ENCODE measurements at places on chromosomes 12 and 14.

- no peak for DNase-seq
Measured at GRCh38 chr12:41709463-41710285, 435.0 kb downstream of the GXYLT1 start.

GRCh38 chr14:51996148-51996746 lies 6.9 kb downstream of the RTRAF start:
- no peak for DNase-seq

DNA sequence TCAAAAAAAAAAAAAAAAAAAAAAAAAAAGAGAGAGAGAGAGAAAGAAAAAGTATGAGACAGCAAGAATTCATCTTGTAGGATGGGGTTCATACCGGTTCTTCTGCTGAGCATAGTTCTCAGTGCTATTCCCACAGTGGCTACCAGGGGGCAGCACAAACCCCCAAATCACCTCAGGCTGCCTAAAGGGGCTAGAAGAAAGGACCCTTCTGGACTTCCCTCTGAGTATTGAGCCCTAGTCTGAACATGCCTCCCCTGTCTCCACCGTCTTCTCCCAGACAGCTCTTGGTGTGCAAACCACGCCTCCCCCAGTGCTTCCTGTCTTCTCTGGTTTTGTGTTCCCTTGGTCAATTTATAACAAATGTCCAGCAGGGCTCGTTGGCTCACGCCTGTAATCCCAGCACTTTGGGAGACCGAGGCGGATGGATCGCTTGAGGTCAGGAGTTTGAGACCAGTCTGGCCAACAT lies 31.3 kb upstream of the SMUG1 start:
- DNase-seq = peak; percentile 65

GRCh38 chr12:43347026-43347425 lies 205.0 kb downstream of the ADAMTS20 start:
- DNase-seq = no peak

- no peak for DNase-seq
Measured at GRCh38 chr12:110613071-110613770, 708 bp upstream of the TCTN1 start.

DNA sequence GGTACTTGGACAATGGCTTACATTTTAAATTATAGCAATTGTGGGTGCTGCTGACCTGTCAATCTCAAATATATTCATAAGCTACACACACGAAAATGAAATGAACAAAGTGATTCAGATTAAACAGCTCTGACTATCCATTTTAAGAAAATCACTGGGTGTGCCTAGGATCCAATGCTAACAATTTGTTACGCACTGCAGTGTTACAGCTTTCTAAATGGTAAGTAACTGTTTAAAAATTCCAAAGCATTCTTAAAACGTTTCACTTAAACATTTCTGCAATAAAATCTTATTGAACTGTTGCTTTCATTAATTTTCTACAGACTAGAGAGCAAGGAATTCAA lies 18.9 kb downstream of the LMO3 start:
- no peak for DNase-seq

DNA sequence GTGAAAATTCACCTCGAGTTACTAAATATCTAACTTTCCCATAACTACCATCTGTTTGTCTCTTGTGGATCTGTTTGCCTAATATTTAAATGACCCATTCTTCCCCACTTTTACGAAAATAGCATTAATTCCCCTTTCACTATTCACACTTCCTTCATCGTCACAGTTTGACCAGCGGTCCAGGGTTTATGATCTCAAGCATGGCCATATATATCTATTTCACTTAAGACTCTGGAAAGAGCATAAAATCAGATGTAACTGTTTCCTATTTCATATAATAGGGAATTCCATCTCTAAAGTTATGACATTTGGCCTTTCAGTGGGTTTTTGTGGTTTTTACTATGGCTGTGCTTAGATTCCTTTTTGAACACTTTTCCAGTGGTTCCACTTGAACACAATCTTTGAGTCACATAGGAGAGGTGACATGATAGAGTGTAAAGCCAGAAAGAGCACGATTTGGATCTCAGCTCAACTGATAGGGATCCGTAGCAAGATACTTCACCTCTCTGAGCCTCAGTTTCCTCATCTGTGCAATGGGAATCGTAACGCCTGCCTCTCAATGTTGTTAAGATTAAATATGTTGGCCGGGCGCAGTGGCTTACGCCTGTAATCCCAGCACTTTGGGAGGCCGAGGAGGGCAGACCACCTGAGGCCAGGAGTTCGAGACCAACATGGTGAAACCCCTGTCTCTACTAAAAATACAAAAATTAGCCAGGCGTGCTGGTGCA lies 754 bp upstream of the BCL2L14 start:
- DNase-seq = no peak

- peak; percentile 42 for DNase-seq
Measured at GRCh38 chr12:19130224-19131024, 891 bp downstream of the PLEKHA5 start.

GRCh38 chr14:95043732-95044462 lies 113.4 kb downstream of the DICER1 start:
- DNase-seq = no peak

GRCh38 chr14:73754911-73755360 lies 40.8 kb upstream of the PNMA1 start:
- DNase-seq = peak; percentile 58

- DNase-seq = no peak
Measured at GRCh38 chr14:43449291-43449690, 1057.8 kb downstream of the FSCB start.

DNA sequence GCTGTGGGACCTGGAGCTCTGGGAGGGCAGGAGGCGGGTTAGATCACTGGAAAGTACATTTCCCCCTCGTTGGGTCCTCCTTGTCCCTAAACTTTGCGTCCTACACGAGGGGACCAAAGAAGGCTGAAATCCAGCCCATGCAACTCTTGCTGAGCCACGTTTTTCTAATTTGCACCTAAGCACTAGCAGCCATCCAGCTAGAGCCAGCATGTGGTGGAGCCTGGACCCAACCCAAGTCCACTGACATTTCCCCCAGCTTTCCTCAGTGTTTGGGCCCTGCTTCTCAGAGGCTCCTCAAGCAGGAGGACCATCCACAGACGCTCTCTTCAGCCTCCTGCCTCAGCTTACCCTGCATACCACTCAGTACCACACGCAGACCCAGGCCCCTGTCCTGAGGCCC lies 49.7 kb downstream of the TSPAN11 start:
- DNase-seq = no peak

GRCh38 chr14:90759370-90760077 lies 56.7 kb downstream of the TTC7B start:
- no peak for DNase-seq

- no peak for DNase-seq
Measured at GRCh38 chr14:100982762-100983161, 79.2 kb upstream of the RTL1 start.

GRCh38 chr12:65657635-65658034 lies 166.6 kb upstream of the HMGA2 start:
- no peak for DNase-seq

DNA sequence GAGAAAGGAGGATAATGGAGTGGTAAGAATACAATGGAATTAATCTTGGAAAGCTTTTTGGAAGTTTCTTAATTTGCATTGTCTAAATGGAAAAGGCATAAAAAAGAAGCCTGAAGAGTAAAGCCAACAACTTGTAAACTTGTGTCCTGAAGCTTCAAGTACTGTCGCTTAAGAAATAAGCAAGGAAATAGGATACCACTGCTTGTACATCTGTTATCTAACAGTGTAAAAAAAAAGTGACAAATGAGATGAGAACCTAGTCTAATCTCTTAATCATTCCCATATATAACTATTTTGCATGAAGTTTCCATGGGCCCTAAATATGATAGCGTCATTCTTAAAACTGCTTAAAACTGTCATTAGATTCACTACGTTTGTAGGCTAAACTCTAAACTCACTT lies 134.0 kb upstream of the DYRK2 start:
- DNase-seq = no peak

DNA sequence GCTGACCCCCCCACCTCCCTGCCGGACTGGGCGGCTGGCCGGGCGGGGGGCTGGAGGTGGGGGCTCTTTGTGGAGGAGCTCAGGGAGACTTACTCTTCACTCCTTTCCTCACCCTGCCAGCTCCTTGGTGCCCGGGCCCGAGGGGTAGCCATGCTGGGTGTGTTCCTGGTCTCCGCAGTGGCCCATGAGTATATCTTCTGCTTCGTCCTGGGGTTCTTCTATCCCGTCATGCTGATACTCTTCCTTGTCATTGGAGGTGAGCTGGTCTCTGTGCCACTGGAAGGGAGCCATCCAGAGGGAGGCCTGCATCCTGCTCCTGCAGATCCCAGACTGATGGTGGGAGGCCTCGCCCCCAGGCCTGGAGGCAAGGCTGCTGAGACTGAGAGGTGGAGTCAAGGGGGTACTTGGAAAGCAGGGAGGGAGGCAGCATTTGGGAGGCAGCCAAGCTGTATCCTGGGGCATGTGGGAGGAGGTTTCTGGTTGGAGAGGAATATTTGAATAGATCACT lies 19.7 kb downstream of the SOAT2 start:
- DNase-seq = no peak

- DNase-seq = no peak
Measured at GRCh38 chr12:66187036-66187435, 2.0 kb upstream of the IRAK3 start.

DNA sequence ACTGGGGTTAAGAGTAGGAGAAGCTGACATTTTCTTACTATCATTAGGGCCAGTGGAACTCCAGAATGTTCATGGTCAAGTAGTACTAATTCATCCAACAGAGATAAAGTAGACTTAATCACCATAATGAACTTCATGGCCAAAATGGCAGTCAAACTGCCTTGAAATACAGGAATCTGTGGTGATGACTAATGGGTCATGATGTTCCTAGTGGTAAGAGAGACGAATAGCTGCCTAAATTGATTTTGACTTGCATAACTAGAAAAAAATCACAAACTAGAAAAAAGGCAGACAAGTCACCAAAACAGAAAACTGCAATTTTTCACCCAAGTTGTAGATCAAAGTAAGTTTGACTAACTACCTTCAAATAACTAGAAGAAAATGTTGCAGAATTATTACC lies 138.5 kb downstream of the MGAT4C start:
- no peak for DNase-seq

GRCh38 chr14:49089107-49089506 lies 497.1 kb downstream of the RPS29 start:
- DNase-seq = no peak

DNA sequence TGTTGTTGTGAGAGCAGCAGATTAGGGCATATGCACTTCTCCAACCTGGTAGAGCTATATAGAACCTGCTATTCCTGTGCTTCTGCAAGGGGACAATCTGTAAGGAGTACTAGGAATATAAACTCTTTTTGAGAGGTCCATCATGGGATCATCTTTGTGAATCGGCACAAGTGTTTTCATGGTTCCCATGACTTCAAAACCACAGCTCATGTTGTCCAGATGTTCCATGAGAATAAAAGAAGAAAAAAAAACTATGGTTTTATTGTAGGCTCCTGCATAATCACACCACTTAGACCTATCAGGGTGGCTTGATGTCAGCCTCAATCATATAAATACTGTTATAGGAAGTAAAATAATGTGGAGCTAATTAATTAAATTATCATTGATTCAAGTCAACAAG lies 311.4 kb upstream of the ATP2B1 start:
- DNase-seq = no peak

GRCh38 chr14:49920935-49921334 lies 28.1 kb downstream of the ARF6 start:
- DNase-seq = no peak

GRCh38 chr12:104042580-104042979 lies 7.4 kb downstream of the GLT8D2 start:
- DNase-seq = no peak

GRCh38 chr12:89783359-89784060 lies 74.9 kb upstream of the ATP2B1 start:
- DNase-seq = no peak

DNA sequence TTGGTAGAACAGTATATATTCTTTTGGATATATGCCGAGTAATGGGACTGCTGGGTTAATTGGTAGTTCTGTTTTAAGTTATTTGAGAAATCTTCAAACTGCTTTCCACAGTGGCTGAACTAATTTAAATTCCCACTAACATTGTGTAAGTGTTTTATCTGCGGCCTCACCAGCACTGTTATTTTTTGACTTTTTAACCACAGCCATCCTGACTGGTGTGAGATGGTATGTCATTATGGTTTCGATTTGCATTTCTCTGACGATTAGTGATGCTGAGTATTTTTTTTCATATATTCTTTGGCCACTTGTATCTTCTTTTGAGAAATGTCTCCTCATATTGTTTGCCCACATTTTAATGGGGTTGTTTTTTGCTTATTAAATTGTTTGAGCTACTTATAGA lies 357.4 kb downstream of the C12orf50 start:
- DNase-seq = no peak

- no peak for DNase-seq
Measured at GRCh38 chr14:101072070-101072469, 168.5 kb upstream of the RTL1 start.

DNA sequence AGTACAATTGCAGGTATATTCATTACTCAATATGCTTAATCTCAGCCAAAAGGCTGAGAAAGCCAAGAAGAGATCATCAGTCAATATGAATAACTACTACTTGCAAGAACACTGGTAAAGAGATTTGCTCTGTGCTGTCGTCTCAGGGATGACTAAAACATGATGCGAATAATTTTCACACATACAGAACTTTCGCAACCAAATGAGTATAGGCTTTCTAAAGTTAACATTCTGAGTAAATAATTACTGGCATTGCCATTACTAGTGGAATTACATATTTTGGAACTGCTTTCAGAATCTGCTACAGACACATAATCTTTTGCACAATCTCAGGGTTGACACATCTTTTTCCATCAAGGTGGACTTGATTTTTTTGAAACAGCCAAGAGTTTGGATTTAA lies 24.7 kb downstream of the NCKAP1L start:
- no peak for DNase-seq

- DNase-seq = no peak
Measured at GRCh38 chr14:100130521-100130920, 28.9 kb downstream of the DEGS2 start.

GRCh38 chr14:56145965-56146364 lies 27.8 kb downstream of the PELI2 start:
- no peak for DNase-seq

DNA sequence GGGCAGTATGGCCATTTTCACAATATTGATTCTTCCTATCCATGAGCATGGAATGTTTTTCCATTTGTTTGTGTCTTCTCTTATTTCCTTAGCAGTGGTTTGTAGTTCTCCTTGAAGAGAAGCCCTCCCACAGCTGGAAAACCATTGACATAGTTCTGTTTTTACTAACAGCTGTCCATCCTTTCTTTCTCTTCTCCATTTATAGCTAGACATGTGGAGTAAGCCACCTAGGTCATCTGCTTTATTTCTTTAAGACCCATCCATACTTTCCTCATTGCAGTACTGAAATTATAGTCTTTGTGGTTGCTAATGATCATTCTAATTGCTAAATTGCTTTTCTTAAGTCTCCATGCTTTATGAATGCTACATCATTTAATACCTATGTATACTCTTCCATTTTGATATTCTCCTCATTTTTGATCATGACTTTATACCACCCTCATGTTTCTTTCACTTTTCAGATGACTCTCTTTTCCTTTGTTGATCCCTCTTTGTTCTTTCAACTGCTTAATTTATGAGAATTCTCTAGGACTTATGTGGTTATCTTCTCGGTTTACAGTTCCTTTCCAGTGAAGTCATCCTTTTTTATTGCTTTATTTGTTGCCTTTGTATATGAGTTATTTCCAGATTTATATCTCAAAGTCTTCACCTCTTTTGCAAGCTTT lies 114.2 kb downstream of the PCNX1 start:
- no peak for DNase-seq

GRCh38 chr12:75969768-75970167 lies 61.8 kb downstream of the PHLDA1 start:
- DNase-seq = no peak
